ENCODE measurements at places on chromosomes 13 and 19.

DNA sequence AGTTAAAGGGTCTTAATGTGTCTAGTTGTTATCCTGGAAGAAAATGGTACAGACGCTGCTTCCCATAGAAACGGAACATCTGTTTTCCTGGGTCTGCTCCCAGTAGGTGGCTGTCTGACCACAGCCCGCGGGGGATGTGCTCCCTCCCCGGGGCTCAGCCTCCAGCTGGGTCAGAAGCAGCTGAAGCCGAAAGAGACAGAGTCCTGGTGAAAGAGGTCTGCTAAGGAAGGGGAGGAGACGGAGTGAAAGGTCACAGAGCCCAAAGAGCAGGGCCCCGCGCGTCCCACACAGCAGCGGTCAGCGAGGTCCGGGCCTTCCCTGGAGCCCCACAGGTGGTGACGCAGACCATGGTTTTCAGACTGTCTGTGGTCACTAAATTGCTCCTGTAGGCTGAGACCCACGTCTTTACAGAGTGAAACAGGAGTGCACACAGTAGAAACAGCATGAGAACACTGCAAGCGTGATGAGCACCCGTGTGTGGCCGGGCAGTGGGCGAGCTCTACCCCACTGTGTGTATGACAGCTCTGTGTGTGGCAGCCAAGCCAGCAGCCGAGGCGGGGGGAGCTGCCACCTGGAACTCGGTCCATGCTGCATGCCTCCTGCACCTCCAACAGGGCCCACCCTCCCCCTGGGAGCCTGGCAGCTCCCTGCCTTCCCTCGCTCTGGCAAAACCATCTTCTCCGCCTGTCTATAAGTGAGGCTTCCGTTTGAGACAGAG, 52.0 kb upstream of the C13orf46 start:
- DNase-seq: no peak

DNA sequence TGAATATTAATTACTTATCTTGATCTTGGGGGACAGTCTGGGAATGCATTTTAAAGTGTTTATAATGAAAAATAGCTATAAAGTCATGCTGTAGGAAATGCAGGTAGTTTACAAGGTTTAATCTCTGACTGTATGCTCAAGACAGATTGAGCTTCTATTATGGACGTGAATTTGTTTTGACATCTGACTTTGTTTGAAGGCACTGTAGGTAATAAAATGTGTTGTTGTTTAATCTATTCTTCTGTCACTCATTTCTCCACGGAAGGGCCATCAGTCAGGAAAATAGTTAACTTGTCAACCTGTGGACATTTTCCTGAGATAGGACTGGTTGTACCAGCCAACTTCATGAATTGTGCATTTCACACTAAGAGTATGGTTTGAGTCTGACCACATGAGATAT, 893.1 kb upstream of the SLITRK6 start:
- no peak for DNase-seq

DNA sequence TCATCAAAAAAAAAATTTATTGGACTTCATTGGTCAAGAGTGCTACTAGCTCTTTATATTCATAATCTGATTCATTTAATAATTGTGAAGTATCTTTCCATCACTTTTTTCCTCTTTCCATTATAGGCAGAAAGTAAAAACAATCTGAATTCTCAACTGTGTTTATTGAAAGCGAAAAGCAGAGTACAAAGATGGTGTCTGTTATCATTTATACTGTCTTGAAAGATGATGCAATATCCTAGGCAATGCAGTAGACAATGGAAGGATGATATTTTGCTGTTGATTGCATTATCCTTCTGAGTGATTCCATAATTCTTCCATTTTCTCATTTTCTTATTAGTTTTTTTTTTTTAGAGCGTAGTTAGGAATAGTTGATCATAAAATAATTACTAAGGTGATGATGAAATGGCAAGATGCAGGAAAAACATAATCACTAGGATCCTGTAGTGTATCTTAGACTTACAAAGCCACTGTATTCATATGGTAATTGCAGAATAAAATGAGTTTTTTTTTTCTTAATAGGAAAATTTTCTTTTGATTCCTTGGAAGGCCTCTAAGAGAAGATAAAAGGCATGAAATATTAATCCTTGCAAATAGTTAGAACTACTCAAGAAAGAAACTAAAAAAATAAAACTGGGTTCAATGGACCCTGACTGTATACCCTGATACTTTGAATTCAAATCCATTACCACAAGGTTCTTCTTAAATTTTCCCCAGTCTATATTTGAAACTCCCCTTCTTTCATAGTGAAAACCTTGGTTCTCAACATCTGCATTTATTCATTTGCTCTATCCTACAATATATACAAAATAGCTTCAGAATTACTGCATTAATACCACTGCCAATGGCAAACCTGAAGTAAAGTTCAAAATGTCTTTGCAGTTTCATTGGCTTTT, 11.6 kb downstream of the URI1 start:
- DNase-seq: no peak

- no peak for DNase-seq
Observed at GRCh38 chr19:55391191-55391670, 5.5 kb downstream of the RPL28 start.

GRCh38 chr13:40490086-40490758, 176.2 kb downstream of the FOXO1 start:
- DNase-seq: peak; percentile 52

DNA sequence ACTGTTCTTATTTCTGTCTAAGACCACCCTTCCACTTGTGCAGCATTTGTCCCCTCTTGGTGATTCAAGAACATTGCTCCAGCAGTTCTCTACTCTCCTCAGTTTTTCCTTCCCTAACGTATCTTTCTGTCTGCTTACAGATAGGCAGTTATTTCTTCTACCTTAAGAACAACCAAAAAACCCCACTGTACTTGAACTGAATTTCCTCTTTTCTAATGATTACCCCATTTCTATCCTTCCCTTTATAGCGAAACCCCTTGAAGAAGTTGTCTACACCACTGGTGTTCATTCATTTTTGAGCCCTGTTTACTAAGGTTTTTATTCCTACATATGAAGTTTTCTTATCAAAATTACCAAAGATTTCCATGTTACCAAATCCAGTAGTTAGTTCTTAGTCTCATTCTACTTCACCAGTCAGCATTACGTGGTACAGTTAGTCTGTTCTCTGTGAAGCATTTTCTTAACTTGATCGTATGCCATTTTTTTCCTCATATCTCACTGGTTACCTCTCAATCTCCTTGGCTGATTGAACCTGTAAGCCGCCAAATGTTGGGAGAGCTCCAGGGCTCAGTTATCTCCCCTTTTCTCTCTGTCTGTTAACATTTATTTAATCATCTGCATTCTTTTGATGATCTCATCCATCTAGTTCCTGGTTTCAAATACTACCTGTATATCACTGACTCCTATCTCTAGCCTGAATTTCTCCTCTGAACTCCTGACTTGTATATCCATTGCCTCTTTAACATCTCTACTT, 9.0 kb downstream of the LSM14A start:
- DNase-seq: no peak

DNA sequence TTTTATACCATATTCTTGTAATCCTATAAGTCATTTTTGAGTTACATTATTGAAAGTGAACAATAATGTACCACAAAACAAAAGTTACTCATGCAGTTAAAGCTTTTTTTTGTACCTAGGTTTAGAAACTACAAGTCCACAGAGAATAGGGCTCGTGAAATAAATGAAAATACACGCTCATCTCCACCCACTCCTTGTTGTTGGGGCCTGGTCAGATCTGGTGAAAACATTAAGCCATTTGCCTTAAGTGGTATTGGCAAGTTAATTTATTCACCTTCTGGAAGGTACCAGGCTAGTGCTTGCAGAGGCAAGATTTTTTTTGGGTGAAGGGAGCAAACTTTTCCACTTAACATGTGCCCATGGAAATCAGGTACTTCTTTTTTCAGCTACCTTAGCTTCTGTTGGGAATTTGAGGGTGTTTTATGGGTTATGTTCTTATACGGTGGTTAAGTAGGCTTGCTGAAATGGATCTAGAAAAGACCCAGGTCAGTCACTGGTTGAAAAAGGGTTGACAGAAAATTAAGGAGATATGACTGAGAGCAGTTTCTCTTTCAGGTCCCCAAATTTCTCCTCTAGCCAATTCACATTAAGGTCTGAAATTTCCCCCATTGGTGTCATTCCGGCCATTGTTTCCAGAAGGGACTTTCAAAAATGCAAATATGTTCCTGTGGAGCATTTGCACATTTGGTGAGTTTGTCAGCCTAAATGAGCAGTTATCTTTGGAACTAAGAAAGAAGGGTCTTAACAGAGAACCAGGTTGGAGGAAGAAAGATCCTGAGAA, 143.3 kb downstream of the KCNRG start:
- DNase-seq: no peak

GRCh38 chr13:26219726-26220125, 2.4 kb downstream of the RNF6 start:
- DNase-seq: no peak

- DNase-seq: no peak
Observed at GRCh38 chr19:52613299-52613906, 24.8 kb downstream of the ZNF83 start.

GRCh38 chr13:42356184-42356575, 84.2 kb downstream of the AKAP11 start:
- peak; percentile 25 for DNase-seq

DNA sequence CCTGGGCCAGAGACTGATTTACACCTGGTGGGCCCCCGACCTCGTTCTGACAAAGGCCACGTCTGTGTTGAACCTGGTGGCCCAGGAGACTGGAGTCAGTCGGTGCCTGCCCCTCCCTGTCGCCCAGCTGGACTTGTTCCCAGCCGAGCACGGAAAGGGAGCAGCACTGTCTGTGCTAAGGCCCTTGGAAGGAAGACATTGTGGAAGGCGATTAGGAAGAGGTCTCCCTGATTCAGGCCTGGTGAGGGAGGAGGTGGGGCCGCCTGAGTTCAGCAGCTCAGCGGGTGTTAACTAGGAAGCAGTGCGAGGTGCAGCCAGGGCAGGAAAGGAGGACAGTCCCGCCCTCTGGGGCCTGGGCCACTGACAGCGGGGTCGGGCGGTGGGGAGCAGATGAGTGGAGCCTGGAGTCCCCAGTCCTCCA, 64.7 kb downstream of the GPR12 start:
- DNase-seq: no peak

- no peak for DNase-seq
Observed at GRCh38 chr13:41915081-41915480, 45.8 kb downstream of the VWA8 start.

DNA sequence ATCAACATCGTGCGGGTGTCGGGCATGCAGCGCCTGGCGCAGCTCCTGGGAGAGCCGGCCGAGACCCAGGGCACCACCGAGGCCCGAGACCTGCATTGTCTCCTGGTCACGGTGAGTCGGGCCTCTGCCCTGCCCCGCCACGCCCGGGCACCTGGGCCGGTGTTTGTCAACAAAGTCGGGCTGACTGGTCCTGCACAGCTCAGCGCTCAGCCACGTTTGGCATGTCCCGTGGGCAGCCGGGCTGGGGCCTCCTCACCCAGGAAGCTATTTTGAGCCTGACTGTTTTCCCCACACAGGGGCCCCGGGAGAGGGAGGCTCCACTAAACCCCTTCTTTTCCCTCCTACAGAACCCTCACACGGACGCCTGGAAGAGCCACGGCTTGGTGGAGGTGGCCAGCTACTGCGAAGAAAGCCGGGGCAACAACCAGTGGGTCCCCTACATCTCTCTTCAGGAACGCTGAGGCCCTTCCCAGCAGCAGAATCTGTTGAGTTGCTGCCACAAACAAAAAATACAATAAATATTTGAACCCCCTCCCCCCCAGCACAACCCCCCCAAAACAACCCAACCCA, 1.3 kb downstream of the GADD45B start:
- DNase-seq: peak; percentile 53

DNA sequence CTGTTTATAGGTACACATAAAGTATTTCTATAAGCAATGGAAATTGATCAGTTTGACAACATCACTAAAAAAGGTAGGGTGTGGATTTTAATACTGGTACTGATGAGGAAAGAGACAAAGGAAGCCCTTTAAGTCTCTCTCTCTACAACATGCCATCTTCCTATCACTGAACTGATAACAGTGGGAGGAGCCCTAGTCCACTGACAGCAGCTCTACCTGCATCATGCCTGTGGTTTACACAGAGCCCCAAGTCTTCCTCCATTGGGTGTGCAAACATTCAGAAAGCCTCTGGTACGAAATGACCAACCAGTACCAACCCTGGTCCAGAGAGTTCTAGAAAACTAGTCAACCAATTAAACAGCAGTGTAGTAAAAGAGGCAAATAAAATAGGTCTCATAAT, 53.4 kb downstream of the KLF12 start:
- DNase-seq: no peak

GRCh38 chr13:73138638-73139491, 80.1 kb downstream of the KLF5 start:
- DNase-seq: no peak

GRCh38 chr13:30429235-30429634, 6.9 kb downstream of the UBE2L5 start:
- no peak for DNase-seq

GRCh38 chr13:65453982-65454381, 1776.2 kb downstream of the PCDH9 start:
- no peak for DNase-seq

DNA sequence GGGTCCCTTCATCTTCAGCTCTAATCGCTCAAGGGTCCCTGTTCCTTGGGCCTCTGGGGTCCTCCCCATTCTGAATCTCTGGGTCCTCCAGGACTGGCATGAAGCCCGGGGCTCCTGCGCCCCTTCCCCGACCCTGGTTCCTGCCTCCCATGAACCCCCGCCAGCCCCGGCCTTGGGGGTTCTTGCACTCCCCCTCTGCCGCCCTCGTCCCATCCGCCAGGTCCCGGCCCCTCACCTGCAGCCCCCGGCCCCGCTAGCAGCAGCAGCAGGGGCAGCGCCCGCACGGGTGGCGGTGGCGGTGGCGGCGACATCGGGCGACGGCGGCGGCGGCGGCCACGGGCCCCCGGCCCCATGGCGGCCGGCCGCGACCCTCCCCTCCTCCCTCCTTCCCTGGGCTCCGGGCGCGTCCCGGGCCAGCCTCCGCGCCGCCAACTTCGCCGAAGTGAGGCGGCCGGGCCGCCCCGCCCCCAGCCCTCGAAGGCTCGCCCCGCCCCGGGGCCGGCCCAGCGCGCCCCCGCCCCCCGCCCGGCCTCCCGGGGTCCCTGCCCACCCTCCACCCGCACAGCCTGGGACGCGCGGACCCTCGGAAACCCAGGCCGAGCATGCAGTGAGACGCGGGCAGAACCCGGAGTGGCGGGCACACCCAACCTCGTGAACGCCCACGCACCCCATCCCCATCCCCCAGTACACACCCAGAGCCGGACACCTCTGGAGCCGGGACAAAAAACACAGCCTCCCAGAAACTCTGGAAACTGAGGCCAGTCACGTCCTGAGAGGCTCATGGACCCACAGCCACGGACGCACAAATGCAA, at the start of gene NOTCH3:
TSS of gene NOTCH3 (minus strand) at position 443 of the 812 bp plus-strand sequence. CDS start at position 353, 90 bp downstream.
- DNase-seq: no peak

GRCh38 chr19:5504114-5504513, 48.9 kb downstream of the ZNRF4 start:
- DNase-seq: no peak

GRCh38 chr19:48969276-48970138, 4.4 kb downstream of the FTL start:
- no peak for DNase-seq
